ENCODE measurements at places on chromosomes 4 and X.

DNA sequence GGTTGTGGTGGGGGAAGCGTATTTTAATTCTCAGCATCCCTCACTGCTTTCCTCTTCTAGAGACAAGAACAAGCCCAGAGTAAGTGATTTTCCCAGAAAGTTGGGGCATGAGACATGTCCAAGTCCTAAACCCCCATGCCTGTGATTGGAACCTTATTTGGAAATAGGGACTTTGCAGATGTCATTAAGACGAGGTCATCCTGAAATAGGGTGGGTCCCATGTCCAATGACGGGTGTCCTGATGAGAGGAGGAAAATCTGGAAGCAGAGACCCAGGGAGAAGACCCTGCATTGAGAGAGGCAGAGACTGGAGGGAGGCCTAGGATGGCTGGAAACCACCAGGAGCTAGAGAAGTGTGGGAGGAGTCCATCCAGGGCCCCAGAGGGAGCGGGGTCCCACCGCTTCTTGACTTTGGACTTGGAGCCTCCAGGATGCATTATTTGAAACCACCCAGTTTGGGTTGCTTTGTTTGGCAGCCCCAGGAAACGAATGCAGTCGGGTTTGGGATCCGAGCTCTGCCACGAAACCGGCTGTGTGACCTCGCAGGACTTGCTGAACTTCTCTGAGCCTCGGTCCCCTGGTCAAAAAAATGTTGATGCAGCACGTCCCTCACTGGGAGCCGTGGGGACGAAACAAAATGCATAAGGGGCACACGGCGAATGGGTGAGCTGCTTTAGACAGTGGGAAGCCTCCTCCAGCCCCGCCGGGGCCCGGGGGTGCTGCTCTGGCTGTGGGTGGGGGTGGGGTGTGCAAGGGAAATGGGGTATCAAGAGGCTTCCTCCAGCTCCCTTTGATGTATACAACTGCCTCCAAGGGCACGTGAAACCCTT, 113.9 kb downstream of the CPZ start:
- DNase-seq, result no peak

DNA sequence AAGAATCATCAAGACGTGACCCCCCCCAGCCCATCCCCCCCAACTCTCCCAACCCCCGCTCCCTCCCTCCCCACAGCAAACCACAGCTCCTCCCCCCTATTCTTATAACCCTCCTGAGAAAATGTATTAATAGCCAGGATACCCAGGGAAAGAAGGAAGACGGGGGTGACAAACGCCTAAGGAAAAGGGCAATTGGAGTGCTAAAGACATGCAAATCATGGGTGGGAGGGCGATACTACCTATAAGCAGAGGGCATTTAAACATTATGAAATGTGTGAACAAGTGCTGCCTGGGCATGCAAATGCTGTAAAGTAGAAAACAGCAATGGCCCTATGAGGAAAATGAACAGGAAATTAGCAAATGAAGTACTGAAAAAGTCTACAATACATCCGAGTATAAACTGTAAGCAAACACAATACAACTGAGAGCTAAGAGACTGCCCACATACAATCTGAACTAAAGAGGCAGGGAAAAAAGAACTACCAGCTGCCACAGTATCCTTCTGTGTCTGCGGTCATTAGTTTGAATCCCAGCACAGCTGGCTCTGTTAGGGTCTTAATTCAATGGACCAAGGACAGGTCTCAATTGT, 2.4 kb downstream of the CXXC4 start:
- peak; percentile 56 for DNase-seq

DNA sequence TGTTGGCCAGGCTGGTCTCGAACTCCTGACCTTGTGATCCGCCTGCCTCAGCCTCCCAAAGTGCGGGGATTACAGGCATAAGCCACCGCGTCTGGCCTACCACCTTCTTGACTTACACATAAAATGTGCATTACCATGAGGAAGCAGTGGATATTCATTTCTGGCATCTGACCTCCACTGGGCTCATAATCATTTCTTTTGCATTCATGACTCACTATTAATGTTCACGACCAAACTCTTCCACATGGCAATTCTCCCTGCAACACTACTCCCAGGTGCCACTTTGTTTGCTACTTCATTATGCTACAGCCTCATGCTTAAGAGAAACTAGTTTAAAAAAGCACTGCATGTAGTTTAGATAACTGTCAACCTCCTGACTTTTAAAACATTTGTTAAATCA, 22.7 kb downstream of the RASGEF1B start:
- no peak for DNase-seq

DNA sequence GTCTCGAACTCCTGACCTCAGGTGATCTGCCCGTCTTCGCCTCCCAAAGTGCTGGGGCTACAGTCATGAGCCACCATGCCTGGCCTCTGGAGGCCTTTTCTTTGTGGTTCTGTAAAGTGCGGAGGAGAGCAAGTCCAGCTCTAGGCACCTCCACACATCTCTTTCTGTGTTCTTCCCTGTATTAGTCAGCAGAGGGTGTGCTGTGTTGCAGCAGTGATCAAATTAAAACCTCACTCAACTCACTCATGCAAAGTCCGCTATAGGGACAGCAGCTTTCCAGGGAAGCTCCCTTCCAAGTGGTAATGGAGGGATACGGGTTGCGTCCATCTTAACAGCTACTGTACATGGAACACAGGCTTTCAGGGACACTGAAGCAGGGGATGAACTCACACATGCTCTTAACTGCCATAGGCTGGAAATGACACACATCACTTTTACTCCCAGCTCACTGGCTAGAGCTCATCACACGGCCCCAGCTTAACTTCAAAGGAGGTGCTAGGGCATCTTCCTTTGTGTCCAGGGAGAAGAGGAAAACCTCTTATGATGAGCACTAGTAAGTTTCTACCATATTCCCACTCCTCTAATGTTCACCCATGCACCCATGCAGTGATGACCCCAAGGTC, 36.0 kb upstream of the CCNG2 start:
- peak; percentile 49 for DNase-seq
